Bone marrow (tissue), 2 donors: ENCODE measurements at places on chromosomes 2 and 18.
A peak's percentile ranks its signal among the peaks of the same experiment; 100 is the strongest.

DNA sequence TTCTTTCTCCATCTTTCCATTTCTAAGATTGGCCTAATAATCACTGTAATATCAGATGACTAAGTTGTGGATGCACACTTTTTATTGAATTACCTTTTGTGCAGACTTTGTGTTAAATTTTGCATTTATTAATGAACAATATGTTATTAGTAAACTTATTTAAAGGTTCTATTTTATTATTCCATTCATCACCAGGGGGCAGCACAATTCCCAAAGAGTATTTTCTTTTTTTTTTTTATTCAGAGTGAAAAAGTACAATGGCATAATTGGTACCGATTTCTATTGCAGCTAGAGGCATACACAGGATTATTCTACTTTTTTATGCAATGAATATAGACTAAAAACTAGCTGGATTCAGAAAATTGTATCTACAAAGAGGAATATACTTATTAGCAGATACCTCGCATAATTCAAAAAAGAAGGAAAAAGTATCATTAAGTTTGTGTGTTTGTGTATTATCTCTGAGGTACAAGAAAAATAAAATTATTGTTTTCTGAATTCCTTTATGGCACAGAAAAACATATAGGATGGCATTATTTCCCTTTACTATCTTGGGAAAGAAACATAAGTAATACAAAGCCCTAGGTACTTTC lies 390.6 kb downstream of the ERBB4 start:
- DNase-seq: no peak

- no peak for DNase-seq
Observed at GRCh38 chr2:188314314-188315054, 22.8 kb downstream of the GULP1 start.

- no peak for DNase-seq
Observed at GRCh38 chr2:158179660-158180059, 78.0 kb downstream of the UPP2 start.

- peak; percentile 83 for DNase-seq
Observed at GRCh38 chr2:101474731-101475384, at the start of gene RFX8. RFX8 (minus strand) TSS chr2:101475112; CDS start chr2:101466848, 8,264 bp downstream.

DNA sequence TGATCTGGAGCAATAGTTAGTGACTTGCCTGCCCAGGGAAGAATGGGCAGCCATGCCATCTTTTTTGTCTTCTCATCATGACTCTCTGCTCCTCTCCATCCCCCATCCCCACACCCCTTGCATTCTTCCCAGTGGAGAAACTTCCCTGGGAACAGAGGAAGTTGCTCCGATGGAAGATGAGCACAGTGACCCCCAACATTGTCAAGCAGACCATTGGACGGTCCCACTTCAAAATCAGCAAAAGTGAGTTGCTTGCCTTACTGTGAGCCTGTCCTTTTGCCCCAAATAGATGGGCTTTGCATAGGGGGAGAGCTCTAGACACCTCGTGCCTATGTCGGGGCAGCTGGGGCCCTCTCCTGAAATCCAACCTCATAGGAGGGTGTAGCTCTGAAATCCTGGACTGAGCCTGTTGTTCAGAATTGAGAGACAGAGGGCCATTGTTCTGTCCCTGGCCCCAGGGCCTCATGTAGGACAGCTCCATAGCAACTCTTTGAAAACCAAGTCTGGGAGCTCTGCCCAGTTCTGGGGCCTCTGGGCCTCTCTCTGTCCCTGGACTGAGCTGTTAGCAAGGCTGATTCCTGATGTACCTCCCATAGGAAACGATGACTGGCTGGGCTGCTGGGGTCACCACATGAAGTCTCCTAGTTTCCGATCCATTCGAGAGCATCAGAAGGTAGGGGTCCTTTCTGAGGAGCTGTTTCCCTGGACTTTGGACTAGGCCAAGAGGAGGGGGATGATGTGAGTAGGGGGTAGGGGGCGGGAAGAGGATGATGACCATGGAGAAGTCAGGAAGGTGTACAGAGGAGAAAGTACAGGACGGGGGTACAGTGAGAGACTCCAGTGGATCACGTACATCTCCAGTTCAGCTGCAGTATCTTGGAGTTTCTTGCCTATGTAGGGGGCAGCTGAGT lies 35.2 kb downstream of the TTLL4 start:
- DNase-seq: no peak

GRCh38 chr2:17579605-17580318 lies 39.3 kb downstream of the VSNL1 start:
- no peak for DNase-seq

DNA sequence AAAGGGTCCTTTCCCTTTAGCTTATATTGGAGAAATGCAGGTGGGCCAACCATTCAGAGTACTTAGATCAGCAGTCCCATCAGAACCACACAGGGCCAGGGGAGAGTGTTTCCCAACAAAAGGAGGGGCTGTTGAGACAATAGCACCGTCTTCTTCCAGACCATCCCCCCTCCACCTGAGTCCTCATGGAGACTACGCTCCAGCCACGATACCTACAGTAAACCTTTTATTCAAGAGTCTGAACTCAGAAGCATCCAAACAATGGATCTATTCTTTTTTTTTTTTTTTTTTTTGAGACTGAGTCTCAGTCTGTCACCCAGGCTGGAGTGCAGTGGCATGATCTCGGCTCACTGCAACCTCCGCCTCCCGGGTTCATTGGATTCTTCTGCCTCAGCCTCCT lies 25.7 kb upstream of the ZNF532 start:
- DNase-seq: no peak

- no peak for DNase-seq
Observed at GRCh38 chr2:58535182-58535581, 294.1 kb upstream of the FANCL start.

- no peak for DNase-seq
Observed at GRCh38 chr2:160477032-160477431, 16.6 kb downstream of the RBMS1 start.

DNA sequence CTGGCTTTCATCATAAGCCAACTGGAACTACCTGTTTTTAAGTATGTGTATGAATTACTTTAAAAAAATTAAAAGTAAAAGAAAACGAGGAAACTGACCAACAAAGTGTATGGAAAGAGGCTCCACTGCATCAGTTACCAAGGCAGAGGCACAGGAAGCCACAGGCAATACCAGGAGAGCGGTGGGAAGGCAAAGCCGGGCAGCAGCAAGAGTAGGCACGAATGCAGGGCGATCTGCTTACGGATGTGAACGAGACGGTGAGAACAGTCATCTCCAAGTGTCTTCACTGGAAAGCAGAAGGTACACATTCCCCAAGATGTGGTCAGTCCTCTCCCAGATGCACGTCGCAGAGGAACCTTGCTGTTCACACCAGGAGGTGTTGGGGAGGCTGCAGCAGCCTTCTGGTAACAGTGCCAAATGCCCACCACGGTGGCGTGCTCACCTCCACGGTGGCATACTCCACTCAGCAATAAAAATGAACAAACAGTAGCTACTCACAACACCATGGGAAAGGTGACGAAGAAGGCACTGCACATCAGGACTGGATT lies 43.1 kb downstream of the HS6ST1 start:
- no peak for DNase-seq

DNA sequence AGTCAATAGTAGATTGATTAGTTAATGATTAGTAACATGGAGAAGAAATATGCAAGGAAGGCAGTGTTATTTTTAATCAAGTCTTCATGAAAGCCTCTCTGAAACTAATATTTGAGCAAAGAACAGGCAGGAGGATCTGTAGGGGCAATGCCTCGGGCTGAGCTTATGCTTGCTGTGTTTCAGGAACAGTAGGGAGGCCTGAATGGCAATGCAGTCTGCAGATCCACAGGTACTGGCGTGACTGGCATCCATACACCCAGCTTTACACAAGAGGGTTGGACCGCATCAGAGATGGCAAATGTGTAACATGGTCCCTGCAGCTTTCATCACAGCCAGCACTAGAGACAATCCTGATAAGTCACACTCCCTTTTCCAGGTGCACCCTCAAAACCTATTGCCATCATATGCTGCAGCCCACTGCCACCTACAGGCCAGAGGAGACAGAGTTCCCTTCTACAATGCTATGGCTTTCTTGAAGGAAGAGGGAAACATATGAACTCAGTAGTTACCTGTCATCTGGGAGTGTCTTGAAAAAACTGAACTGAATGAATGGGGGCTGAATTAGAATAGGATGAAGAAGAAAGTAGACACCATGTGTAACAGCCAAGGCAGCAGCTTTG lies 582.4 kb upstream of the RAB6C start:
- no peak for DNase-seq

- DNase-seq: no peak
Observed at GRCh38 chr2:11853197-11853588, 106.8 kb downstream of the LPIN1 start.

DNA sequence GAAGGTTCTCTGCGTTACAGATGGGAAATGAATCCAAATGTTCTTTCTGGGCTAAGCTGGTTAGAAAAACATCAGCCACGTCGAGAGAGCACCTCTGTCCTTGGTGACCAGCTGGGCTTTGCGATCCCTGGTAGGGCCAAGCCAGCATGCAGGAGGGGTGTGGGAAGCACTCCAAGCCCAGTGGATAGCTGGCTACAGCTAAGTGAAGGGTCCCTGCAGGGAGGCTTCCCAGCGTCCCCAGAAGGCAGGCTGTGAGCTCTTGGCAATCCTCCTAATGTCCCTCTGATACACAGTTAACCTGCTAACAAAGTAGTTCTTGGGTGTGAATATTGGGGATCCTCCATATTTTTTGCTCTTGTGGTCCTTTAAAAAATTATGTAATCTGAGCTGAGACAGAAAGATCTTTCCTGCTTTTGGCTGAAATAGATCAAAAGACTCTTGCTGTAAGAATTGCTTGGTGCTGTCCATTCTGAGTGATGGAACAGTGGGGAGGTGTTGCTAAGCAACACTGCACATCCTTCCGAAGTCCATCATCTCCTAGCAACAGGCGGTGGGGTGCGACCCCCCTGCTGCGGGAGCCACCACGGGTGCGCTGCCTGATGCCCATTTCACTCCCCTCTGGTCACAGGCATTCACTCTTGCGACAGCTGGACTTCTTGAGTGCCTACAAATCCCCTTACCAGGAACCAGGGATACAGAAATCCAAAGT lies 88.5 kb upstream of the UXS1 start:
- no peak for DNase-seq

GRCh38 chr2:20143263-20143662 lies 81.7 kb downstream of the SDC1 start:
- DNase-seq: no peak

DNA sequence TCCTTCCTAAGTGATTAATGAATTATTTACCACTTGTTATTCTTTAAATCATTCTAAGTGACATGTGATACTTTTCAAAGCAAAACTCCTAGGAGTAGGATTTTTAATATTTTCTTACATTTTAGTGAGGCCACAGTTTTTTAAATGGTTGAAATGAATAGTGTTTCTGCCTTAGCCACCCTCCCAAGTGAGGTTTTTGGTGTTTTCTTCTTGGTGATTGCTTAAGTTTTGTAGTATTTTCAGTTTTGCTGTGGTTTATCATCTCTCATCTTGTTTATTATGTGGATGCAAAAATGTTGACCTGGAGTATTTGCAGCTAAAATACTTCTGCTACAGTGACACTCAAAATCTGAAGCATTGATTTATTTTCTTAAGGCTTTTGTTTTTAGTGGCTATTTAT lies 9.8 kb downstream of the AFTPH start:
- DNase-seq: no peak

DNA sequence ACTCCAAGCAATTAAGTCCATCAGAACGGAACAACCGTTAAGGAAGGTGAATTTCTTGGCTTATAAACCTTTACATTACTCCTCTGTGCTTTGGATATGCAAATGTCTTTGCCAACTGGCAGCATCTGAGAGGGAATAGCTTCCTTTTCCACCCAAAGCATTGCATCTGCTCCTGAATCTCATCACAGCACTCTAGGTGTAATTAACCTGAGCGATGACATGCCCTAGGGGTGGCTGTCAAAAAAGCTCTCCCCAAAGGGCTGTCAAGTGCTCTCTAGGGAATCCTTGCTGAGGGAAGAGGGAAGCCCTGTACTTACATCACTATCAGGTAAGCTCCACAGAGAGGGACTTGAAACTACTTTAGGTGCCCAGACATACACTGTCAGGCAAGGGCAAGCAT lies 5.5 kb upstream of the SMARCAL1 start:
- no peak for DNase-seq
